Thyroid gland (tissue), 4 donors: ENCODE measurements at places on chromosomes 6 and 20. TPM values are rescaled to one million over a fixed set of nuclear protein-coding genes. Genes with fewer than 3 reads are reported as not detected.

The FUT9 gene
- not detected for total RNA-seq

The HMGCLL1 gene
- total RNA-seq = 0.25 TPM

The CST1 gene
- not detected for total RNA-seq

The RING1 gene
- 24.6 TPM for total RNA-seq

The MTCH1 gene
- 1,096 TPM for total RNA-seq

The WFDC10B gene
- not detected for total RNA-seq

The PNLDC1 gene
- total RNA-seq = not detected

The ERVFRD-1 gene
- not detected for total RNA-seq

The SLC17A4 gene
- not detected for total RNA-seq

The KIAA0408 gene
- 0.38 TPM for total RNA-seq

The IMPG1 gene
- not detected for total RNA-seq
